SK-N-SH (cell line): ENCODE measurements at places on chromosomes 13 and 19.

- no peak for DNase-seq
Measured at GRCh38 chr19:912181-913079, 589 bp downstream of the R3HDM4 start.

GRCh38 chr13:39684531-39685137 is 29.2 kb downstream of the COG6 start:
- DNase-seq: peak; percentile 23

DNA sequence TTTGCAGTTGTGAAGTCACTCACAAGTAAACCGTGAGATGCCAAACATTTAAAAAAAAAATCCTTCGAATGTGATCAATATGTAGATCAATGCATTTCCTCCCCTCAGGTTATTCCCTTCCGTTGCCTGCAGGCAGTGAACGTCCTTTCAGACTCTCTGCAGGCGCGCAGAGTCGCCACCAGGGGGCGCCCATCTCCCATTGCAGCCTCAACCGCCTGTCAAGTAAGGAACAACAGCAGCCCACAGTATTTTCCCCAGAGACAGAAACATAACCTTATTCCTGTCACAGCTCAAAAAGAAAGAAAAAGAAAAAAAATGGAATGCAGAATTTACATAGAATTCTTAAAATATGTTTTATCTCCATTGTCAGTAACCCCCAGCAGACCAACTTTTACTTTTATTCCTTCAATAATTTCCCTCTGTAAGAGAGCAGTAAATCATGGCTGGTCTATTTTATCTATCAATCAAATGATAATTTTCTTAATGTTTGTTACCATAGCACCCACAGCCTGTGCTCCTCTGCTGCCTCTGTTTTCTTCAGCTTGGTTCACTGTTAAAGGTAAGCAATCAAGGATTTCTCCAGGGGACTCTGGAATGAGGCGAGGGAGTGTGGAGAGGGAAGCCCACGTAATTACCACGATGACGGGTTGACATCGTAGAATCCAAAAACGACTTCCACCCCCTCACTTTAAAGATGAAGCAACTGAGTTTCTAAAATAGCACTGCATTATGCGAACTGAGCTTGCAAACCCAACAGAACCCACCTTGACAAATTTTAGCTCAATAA is 637.6 kb upstream of the ARGLU1 start:
- peak; percentile 71 for DNase-seq

DNA sequence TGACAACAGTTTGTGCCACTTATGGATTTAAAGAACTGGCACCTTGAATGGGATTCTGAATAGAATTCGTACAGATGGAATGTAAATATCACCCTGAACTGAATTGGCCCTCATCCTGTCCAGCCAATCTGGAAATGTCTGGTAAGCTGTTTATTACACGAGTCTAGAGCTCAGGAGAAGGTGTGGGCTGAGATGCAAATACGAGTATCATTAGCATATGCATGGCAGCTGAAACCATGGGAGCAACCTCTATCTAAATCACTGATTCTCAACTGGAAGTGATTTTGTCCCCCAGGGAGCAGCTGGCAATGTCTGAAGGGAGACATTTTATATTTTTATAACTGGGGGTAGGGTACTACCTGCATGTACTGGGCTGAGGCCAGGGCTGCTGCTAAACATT is 15.6 kb upstream of the VWA8 start:
- no peak for DNase-seq

- no peak for DNase-seq
Measured at GRCh38 chr13:78841358-78841963, 182.5 kb upstream of the OBI1 start.

DNA sequence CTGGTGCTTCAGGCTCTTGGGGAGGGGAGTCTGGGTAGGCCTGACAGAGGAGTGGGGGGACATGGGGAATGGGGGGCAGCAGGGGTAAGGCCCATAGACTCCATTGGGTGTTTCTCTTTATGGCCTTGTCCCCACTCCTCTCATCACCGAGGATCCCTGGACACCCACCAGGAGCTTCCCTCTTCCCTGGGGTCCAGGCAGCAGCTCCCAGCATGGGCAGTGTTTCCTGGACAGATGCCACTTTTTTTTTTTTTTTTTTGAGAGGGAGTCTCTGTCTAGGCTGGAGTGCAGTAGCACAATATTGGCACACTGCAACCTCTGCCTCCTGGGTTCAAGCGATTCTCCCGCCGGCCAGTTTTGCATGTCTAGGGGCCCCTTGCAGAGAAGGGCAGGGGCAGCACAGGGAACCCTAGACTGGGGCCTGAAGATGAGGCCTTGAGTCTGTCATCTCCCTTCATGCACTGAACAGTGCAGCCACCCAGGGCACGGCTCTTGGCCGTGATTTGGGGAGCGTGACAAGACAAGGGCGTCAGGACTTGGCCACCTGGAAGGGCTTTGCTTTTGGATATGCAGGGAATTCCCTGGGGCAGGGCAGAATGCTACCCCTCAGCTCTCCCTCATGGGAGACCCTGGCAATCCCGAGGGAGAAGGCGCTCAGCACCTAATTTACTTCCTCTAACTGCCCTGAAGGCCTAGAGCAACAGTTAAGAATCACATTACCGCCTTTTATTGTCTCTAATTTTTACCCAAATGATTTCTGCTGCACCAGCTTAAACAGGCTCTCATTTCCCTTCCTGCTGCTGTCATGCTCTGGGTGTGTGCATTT is 213.9 kb upstream of the ZNF536 start:
- no peak for DNase-seq

DNA sequence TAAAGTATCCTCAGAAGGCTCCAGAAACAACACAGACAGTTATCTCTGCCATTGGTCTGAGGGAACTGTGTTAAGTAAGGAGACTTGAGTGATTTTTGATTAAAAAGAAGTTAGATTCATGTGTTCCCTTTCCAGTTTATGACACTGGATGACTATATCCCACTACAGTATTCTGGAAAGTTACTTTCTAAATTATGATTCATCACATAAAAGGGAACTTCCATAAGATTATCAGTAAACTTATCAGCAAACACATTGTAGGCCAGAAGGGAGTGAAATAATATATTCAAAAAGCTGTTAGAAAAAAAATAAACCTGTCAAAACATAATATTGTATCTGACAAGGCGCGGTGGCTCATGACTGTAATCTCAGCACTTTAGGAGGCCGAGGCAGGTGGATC is 700.0 kb downstream of the SLITRK6 start:
- DNase-seq: no peak

- no peak for DNase-seq
Measured at GRCh38 chr13:75861786-75862185, 225.7 kb downstream of the LMO7 start.

DNA sequence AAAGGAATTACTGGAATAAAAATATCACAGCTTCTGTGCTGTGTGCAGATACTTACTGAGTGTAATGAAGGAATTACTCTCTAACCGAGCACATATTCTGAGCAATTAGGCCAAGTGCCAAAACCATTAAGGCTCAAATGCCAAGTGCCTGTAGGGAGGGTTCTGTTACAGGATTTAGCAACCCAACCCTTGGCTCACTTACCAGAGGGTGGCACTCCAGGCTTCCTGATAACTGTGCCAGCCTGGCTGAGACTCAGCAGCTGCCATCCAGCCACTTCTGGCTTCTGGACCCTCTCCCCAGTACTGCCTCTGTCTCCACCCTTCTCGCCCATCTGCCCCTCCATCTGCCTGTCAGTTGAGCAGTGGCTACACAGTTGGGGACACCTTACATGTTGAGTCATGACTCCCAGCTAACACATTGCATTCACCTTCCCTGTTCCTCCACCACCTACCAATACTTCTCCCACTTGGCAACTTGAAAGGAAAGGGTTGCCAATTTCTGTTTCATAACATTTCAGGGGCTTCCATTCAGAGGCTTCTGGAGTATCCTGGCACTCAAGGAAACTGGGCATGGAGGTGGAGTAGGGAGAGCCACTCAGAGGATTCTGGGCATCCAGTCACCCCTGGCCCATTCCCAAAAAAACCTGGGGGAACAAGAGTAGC is 110.5 kb downstream of the COG6 start:
- peak; percentile 42 for DNase-seq

DNA sequence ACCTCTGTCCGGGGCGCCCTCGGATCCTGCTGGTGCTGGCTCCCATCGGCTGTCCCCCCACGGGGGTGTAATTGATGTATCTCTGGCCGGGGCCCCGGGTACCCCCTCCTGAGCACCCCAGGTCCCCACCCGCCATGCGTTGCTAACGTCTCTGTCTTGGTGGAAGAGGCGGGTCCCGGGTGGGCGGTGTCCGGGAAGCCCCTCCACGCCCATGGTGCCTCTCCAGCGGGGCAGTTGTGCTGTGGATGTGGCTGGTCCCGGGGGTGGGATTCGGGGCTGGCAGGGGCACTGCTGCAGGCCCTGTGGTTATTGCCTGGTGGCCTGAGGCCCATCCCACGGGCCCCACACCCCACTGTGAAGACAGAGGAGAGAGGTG is 4.9 kb downstream of the DIRAS1 start:
- peak; percentile 39 for DNase-seq

GRCh38 chr19:522726-523125 is 8.8 kb upstream of the CDC34 start:
- no peak for DNase-seq

GRCh38 chr19:54654447-54655321 is 8.1 kb upstream of the LILRB4 start:
- DNase-seq: no peak

GRCh38 chr19:34487651-34488051 is 6.1 kb downstream of the WTIP start:
- no peak for DNase-seq

DNA sequence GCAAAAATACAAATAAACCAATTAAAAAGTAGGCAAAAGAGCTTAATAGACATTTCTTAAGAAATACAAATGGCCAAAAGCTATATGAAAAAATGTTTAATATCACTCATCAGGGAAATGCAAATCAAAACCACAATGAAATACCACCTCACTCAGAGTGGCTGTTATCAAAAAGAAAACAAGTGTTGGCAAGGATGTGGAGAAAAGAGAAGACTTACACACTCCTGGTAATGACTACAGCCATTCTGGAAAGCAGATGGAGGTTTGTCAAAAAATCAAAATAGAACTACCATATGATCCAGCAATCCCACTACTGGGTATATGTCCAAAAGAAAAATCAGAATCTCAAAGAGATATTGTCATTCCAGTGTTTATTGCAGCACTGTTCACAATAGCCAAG is 223.5 kb upstream of the SLC10A2 start:
- DNase-seq: no peak

DNA sequence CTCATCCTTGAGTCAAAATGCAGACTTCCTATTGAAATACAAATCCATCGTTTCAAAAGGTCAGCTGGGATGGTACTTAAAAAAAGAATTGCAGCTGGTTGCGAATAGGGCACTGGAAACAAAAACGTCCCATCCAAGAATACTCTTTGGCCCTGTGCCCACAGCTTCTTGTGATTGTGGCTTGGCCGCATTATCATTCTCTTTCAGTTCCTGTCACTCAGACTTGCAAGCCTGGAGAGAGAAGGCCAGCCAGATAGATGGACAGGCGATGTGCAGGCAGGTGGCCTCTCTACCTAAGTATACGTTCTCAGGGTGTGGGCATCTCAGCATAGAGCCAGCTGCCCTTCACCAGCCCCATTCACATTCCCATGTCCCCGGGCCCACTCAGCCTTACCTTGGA is 208.5 kb upstream of the ZNF536 start:
- no peak for DNase-seq

- no peak for DNase-seq
Measured at GRCh38 chr13:33312150-33312860, 26.8 kb upstream of the STARD13 start.

DNA sequence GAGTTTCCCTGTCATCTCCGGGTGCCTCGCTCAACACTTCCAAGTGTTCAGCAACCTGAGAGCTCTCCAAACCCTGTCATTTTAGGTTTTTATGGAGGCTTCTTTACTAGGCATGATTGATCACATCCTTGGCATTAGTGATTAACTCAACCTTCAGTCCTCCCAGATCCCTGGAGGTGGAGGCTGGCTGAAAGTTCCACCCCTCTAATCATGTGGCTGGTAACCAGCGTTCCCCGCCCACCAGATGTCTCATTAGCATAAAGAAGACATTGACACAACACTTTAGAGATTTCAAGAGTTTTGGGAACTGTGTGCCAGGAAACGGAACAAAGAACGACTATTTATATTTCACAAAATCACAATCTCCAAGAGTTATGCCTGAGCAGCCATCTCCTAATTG is 71.1 kb upstream of the RGCC start:
- DNase-seq: no peak

DNA sequence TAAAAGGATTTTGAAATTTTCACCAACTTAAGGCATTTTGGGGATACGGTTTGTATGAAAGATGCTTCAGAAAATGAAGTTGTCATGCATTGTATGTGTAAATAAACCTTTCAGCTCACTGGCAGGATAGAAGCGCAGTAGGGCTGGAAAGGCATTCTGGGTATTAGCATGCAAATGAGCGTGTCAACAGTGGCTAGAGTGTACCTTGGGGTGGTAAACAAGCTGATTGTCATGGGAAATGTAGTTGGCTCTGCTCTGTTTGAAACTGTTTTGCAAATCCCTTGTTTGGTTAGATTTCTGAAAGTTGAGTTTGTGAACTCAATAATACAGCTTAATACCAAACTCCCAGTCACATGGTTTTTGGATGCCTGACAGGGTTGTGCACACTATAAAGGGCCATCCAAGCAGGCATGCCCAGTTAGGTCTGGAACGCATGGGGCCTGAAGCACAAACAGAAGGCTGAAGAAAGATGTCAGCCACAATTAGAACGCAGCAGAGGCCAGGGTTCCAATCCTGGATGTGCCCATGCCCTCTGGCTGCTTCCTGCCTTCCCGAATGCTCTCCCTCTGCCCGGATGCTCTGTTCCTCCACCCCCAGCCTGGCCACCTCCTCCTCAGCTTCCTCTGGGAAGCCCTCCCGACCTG is 14.6 kb downstream of the GSX1 start:
- no peak for DNase-seq

DNA sequence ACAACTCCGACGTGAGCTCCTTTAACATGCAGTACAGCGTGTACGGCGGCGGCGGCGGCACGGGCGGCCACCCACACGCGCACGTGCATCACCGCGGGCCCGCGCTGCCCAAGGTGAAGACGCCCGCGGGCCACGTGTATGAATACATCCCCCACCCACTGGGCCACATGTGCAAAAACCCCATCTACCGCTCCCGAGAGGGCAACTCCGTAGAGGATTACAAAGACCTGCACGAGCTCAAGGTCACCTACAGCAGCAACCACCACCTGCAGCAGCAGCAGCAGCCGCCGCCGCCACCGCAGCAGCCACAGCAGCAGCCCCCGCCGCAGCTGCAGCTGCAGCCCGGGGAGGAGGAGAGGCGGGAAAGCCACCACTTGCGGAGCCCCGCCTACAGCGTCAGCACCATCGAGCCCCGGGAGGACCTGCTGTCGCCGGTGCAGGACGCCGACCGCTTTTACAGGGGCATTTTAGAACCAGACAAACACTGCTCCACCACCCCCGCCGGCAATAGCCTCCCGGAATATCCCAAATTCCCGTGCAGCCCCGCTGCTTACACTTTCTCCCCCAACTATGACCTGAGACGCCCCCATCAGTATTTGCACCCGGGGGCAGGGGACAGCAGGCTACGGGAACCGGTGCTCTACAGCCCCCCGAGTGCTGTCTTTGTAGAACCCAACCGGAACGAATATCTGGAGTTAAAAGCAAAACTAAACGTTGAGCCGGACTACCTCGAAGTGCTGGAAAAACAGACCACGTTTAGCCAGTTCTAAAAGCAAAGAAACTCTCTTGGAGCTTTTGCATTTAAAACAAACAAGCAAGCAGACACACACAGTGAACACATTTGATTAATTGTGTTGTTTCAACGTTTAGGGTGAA is 6.6 kb downstream of the SLITRK5 start:
- peak; percentile 63 for DNase-seq

GRCh38 chr19:31817971-31818797 is 468.9 kb upstream of the TSHZ3 start:
- DNase-seq: no peak

GRCh38 chr19:58545286-58546018 is 1.6 kb downstream of the TRIM28 start:
- DNase-seq: no peak
